Aorta (tissue), 5 donors: ENCODE measurements at places on chromosomes 4 and X. TPM values are rescaled to one million over a fixed set of nuclear protein-coding genes. Genes with fewer than 3 reads are reported as not detected.

Gene SYP
- polyA plus RNA-seq, result 5.3 TPM

Gene MAGEB5
- not detected for polyA plus RNA-seq

Gene GYG2
- polyA plus RNA-seq, result 0.13 TPM

Gene DUX4
- not detected for polyA plus RNA-seq

Gene VEGFD
- 2.6 TPM for polyA plus RNA-seq

Gene SPATA4
- not detected for polyA plus RNA-seq

Gene GCNA
- polyA plus RNA-seq, result 5.4 TPM

Gene PNCK
- polyA plus RNA-seq, result 3.0 TPM

Gene RS1
- not detected for polyA plus RNA-seq

DNA sequence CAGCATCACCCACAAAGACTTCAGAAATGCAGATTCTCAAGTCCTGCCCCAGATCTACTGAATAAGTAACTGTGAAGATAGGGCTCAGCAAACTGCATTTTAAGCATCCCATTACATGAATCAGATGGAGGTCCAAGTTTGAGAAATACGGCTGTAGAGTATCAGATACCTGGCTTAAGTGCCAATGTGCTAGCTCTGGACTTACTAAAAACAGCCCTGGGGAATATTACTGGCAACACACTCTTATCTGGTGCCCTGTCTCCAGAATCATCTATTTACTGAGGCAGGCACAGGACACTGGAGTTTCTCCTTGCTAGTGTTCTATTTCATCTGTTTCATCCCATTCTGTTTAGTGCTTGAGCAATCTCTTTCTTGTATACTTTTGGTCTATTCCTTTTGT lies 105.1 kb downstream of the SPOCK3 start:
- no peaks in the 10 kb centered on the region for H3K36me3 ChIP-seq
- H3K4me1 ChIP-seq, result no peaks in the 10 kb centered on the region
- no peak overlapping the region for H3K4me3 ChIP-seq
- H3K27me3 ChIP-seq, result no peaks in the 10 kb centered on the region
- no peak for DNase-seq

- H3K27me3 ChIP-seq, result no peaks in the 10 kb centered on the region
- peaks cover 1% of the 10 kb centered on the region for H3K4me1 ChIP-seq
- DNase-seq, result no peak
- no peak overlapping the region for H3K4me3 ChIP-seq
Observed at GRCh38 chrX:133380711-133381619, 34.3 kb downstream of the GPC4 start.

DNA sequence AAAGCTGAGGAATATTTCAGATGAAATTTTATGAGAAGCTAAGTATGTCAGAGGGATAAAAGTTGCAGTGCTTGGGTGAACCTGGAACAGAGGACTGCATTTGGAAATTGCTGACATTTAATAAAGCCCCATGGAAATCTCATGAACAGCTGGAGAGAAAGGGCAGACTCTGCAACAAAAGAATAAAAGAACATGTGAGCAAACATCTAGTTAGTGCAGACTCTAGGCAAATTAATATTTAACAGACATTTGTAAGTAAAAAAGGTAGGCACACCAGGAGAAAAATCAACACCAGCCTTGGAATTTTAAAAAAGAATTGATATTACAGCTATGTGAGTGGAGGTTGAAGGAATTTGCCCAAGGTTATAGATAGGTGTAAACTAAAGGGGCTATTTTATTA lies 114.6 kb upstream of the PUDP start:
- no peak overlapping the region for H3K27ac ChIP-seq
- peaks cover 3% of the 10 kb centered on the region for H3K36me3 ChIP-seq
- H3K4me3 ChIP-seq, result no peak overlapping the region
- no peak for DNase-seq
- no peaks in the 10 kb centered on the region for H3K4me1 ChIP-seq
- H3K27me3 ChIP-seq, result no peaks in the 10 kb centered on the region

DNA sequence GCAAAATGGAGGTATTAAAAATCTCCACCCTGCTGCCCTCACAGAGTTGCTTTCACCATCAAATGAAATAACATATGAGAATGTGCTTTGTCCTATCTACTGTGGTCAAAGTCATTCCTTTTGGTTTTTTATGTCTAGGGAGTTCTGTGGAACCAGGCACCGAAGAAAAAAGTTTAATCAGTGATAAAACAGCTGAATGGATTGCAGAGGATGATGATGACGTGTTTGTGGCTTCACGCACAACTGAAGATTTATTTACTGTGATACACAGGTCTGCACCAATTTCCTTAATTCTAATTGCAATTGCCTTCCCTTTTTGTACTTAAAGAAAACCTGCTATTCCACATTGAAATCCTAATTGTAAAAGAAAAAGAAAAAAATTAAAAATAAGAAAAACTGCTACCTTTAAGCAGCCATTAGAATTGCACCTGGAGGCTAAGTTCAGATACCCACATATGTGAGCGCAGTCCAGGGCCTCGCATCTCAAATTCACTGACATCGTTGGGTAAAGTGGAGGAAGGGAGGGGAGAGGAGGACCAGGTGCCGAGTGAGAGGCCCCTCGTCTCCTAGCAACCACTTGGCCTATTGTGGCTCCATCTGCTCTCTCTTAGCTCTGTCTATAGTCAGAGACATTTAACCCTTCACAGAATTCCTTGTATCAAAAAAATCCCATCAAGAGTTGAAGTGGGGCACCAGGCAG lies 10.5 kb upstream of the RTL5 start:
- H3K36me3 ChIP-seq, result no peaks in the 10 kb centered on the region
- no peak for DNase-seq
- H3K4me3 ChIP-seq, result no peak overlapping the region
- H3K27ac ChIP-seq, result no peak overlapping the region
- no peaks in the 10 kb centered on the region for H3K27me3 ChIP-seq

DNA sequence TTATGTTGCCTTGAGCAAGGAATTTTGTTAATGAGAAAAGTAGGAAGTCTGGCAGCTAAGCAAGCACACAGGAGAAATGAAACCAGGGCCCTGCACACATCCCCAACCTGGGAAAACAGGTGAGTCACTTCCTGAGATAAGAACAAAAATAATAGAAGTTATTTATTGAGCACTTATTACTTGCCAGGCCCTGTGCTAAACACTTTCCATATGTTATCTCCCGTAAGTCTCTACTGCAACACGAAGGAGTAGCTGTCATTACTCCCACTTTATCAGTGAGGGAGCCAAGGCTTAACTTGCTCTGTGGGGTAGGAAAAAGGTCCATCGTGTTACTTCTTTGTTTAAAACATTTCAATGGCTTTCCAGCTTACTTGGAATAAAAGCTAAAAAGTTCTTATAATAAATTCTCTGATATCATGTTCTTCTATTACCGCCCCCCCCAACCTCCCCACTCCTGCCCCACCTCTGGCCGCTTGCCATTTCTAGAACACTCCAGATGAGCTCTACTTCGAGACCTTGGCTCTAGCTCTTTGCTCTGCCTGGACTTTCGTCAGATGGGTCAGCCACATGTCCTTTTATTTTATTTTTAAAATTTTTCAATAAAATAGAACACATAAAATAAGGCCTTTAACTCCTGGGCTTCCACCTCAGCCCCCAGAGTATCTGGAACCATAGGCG lies 36.3 kb upstream of the PLAC8 start:
- H3K4me1 ChIP-seq, result no peaks in the 10 kb centered on the region
- H3K36me3 ChIP-seq, result no peaks in the 10 kb centered on the region
- H3K27me3 ChIP-seq, result no peaks in the 10 kb centered on the region
- no peak for DNase-seq
- H3K27ac ChIP-seq, result no peak overlapping the region
- H3K4me3 ChIP-seq, result no peak overlapping the region

DNA sequence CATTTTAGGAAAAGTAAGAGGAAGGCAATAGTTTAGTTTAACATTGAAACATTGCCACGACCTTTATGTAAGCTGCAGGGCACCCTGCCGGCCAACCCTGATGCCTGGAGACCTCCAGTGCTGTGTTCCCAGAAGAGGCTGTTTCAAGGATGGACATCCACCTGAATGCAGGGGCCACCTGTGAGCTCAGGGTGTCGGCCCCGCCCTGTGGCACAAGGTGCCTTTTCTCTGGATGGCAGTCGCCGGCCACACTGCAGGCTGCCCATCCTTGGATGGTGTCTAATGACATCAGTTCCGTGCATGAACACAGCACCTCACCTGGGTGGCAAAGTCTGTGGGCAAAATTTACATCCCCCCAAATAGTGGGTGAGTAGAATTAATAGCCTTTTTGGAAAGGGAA lies 180.0 kb downstream of the AFAP1 start:
- no peaks in the 10 kb centered on the region for H3K27me3 ChIP-seq
- no peak overlapping the region for H3K27ac ChIP-seq
- peaks cover 2% of the 10 kb centered on the region for H3K36me3 ChIP-seq
- H3K4me3 ChIP-seq, result no peak overlapping the region
- no peak for DNase-seq
- no peaks in the 10 kb centered on the region for H3K4me1 ChIP-seq

DNA sequence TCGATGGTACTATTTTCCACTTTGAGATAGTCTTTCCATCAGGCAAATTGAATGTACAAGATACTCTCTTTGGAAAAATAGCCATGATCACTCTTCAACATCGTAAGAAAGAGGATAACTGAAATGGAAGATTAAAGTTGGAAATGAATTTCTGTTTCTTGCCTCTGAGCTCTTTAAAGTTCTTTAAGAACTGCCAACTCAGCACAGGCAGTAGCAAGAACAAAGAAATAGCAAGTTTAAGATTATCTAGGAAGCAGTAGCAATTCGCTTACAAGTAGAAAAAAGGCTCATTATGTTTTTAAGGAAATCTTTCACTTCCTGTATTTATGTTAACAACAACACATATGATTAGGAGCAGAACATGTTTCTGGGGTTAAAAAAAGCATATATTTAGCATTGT lies 127.6 kb downstream of the CDS1 start:
- no peaks in the 10 kb centered on the region for H3K27me3 ChIP-seq
- no peaks in the 10 kb centered on the region for H3K36me3 ChIP-seq
- no peak overlapping the region for H3K4me3 ChIP-seq
- H3K27ac ChIP-seq, result no peak overlapping the region
- no peak for DNase-seq

DNA sequence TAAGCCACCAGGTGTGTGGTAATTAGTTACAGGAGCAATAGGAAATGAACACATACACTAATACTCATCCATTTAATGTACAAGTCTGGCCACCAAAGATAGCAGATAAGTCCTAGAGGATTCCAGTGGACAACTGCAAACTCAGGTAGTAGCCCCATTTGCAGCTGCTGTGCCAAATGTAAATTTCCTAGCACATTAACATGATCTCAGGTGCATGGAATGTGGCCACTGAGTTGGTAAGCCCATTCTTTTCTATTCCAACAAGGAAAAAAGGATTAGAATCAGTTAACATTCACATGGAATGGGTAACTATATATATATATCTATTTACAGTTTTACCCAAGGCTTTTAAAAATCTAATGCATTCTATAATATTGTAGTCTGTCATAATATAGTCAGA lies 23.3 kb upstream of the FRAS1 start:
- no peaks in the 10 kb centered on the region for H3K27me3 ChIP-seq
- no peaks in the 10 kb centered on the region for H3K4me1 ChIP-seq
- no peak overlapping the region for H3K27ac ChIP-seq
- DNase-seq, result no peak
- H3K4me3 ChIP-seq, result no peak overlapping the region

DNA sequence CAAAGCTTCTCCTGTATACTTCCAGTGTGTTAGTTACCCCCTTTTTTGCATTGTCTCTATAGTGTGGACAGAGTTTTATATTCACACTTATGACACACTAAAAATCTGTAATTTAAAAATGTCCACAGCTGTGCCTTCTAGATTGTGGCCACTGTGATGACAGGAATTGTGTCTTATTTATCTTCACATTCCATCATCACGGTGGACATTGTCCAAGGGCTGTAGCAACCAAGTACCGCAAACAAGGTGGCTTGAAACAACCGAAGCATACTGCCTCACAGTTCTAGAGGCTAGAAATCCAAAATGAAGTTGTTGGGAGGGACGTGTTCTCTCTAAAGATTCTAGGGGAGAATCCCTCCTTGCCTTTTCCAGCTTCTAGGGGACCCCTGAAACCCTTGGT lies 32.3 kb downstream of the CHRNA9 start:
- no peaks in the 10 kb centered on the region for H3K36me3 ChIP-seq
- H3K4me3 ChIP-seq, result no peak overlapping the region
- no peaks in the 10 kb centered on the region for H3K27me3 ChIP-seq
- H3K27ac ChIP-seq, result no peak overlapping the region
- DNase-seq, result no peak
- H3K4me1 ChIP-seq, result no peaks in the 10 kb centered on the region

- H3K4me1 ChIP-seq, result no peaks in the 10 kb centered on the region
- no peaks in the 10 kb centered on the region for H3K27me3 ChIP-seq
- H3K27ac ChIP-seq, result no peak overlapping the region
- DNase-seq, result no peak
- no peaks in the 10 kb centered on the region for H3K36me3 ChIP-seq
Observed at GRCh38 chrX:48468693-48469691, 1.1 kb downstream of the SLC38A5 start.

DNA sequence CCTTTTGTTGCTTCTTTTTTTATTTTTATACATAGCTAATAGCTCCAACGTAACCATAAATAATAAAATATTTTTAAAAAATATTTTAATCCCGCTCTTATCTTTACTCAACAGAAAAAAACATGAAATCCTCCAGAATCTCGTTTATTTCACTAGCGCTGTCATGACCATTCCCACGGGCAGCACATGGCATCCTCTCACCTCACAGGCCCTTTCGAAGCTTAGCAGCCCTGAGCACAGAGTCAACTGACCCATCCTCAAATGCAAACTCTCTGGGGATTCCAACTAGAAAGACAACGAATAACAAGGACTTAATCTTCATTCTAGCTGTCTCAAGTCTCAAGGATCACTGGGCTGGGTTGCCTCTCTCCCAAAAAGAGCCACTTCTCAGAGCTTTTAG lies 285.9 kb upstream of the PPARGC1A start:
- no peaks in the 10 kb centered on the region for H3K4me1 ChIP-seq
- DNase-seq, result no peak
- no peak overlapping the region for H3K27ac ChIP-seq
- no peaks in the 10 kb centered on the region for H3K36me3 ChIP-seq
- H3K4me3 ChIP-seq, result no peak overlapping the region

- no peak overlapping the region for H3K27ac ChIP-seq
- no peaks in the 10 kb centered on the region for H3K36me3 ChIP-seq
- DNase-seq, result no peak
- no peak overlapping the region for H3K4me3 ChIP-seq
- no peaks in the 10 kb centered on the region for H3K4me1 ChIP-seq
- no peaks in the 10 kb centered on the region for H3K27me3 ChIP-seq
Observed at GRCh38 chr4:84503495-84504437, 4.7 kb upstream of the NKX6-1 start.

DNA sequence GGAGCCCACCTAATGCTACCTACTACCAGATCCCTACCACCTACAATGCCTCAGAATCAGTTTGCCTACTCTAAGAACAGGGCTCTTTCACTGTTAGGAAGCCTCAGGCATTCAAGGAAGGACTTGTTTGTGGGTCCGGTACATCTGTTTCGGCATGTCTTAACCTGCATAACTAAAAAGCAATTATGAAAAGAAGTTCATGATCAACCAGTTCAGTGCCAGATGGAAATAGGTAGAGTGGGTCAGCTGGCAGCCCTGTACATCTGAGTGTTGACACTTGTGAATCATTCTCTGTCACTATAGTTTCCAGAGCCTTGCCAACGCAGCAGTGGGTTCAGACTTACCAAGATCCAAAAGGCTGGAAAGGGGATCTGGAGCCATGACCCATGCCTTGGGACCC lies 3.3 kb downstream of the TMEM185A start:
- H3K27me3 ChIP-seq, result no peaks in the 10 kb centered on the region
- H3K4me3 ChIP-seq, result no peak overlapping the region
- H3K27ac ChIP-seq, result no peak overlapping the region
- DNase-seq, result no peak

- DNase-seq, result no peak
- H3K36me3 ChIP-seq, result no peaks in the 10 kb centered on the region
- no peak overlapping the region for H3K4me3 ChIP-seq
- H3K27ac ChIP-seq, result no peak overlapping the region
- H3K27me3 ChIP-seq, result no peaks in the 10 kb centered on the region
- no peaks in the 10 kb centered on the region for H3K4me1 ChIP-seq
Observed at GRCh38 chr4:158581161-158581560, 59.5 kb downstream of the RXFP1 start.
